OCI-LY7 (cell line): ENCODE measurements at places on chromosomes 16 and 17. TPM values are rescaled to one million over a fixed set of nuclear protein-coding genes. Genes with fewer than 3 reads are reported as not detected.

The FAM171A2 gene
- total RNA-seq: 4.2 and 4.6 TPM in 2 replicates

DNA sequence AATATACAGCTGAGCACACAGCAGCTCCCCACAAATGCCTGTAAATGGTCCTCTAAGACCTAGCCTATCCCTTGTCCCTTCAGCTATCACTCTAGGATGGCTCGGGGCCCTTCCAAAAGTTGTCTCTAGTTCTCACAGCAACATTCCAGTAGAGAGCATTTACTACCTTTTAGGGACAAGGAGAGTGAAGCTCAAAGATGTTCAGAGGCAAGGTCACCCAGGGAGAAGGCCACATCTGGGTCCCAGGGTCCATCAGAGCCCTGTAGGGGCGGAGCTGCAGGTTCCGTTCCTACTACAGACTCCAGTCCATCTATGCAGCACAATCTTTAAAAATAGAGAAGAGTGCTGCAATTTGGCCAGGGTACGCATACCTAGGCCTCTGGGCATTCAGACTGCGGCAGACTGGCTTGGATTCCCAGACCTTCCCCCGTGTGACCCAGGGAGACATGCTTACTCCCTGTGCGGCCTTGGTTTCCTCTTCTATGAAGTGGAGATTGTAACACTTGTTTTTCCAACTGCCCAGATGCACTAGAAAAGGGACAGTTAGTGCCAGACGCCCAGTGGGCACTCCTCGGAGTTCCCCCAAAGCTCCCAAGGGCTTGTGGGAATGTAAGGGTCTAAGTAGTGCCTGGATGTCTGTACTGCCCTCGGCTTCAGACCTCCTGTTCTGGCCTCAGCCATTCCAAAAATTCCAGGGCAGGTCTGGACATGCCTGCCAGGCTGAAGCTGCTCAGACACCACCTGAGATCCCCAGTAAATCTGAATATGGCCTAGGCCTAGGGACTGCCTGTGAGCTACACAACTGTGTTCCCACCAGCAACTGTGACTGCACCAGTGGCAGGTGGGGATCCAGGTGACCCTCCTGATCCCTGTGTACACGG is 2.5 kb downstream of the SLC12A4 start:
- no peak for DNase-seq

DNA sequence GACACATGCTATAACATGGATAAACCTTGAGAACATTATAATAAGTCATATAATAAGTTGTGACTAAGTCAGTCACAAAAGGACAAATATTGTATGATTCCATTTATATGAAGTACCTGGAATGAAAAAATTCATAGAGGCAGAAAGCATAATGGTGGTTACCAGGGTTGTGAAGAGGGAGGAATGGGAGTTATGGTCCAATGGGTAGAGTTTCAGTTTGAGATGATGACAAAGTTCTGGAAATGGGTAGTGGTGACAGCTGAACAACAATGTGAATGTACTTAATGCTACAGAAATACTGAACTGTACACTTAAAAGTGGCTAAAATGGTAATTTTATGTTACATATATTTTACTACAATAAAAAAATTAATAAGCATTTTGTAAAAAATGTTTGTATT is 49.7 kb downstream of the MYO1D start:
- DNase-seq: no peak

DNA sequence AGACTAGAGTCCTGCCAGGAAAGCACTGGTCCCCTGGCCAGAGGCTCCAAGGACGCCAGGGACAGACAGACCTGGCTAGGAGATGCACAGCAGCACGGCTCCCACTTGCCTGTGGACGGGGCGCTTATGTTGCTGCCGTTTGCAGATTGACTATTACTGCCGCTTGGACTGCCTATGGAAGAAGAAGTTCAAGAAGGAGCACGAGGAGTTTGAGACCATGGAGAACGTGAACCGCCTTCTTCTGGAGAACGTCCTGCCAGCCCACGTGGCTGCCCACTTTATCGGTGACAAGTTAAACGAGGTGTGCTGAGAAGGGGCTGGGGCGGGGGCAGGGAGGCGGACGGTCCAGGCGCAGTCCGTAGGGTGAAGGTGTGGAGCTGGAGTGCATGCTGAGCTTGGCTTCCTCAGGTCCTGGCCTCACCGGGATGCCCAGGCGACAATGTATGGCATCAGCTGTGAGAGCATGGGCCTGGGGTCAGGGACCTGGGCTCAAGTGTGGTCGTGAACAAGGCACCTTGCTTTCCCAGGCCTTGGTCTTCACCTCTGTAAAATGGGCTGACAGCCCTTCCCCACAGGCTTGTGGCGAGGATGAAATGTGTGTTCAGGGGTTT is 45.6 kb downstream of the ADCY7 start:
- DNase-seq: no peak
